ENCODE measurements at places on chromosomes 6 and 20. TPM values are rescaled to one million over a fixed set of nuclear protein-coding genes. Genes with fewer than 3 reads are reported as not detected.

The RAD21L1 gene
- 0.06 TPM for polyA plus RNA-seq

The NFATC2 gene
- 0.27 TPM for polyA plus RNA-seq

GRCh38 chr20:47704746-47705496 lies 80.4 kb downstream of the SULF2 start:
- no peak overlapping the region for H3K27ac ChIP-seq
- H3K36me3 ChIP-seq, result no peaks in the 10 kb centered on the region
- H3K27me3 ChIP-seq, result no peaks in the 10 kb centered on the region
- DNase-seq, result no peak
- no peaks in the 10 kb centered on the region for H3K4me1 ChIP-seq

DNA sequence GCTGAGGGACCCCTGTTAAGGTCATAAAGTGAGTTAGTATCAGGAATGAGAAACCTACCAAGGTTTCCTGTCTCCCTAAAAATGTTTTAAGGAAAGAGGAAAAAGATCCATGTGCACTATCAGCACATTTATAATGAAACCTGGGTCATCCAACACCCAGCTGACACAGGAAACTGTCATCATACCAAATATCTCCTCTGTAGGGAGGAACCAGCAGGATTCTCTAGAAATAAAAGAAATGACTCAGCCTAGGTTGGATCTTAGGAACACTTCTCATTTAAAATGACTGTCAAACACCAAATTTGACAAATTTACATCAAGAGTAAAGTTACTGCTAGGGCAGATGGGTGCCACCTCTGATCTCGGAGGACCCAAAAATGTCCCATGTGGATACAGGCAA lies 21.7 kb downstream of the GFOD1 start:
- H3K4me1 ChIP-seq, result peaks cover 22% of the 10 kb centered on the region
- no peak for DNase-seq
- no peak overlapping the region for H3K27ac ChIP-seq
- H3K36me3 ChIP-seq, result no peaks in the 10 kb centered on the region
- no peak overlapping the region for H3K4me3 ChIP-seq
- no peaks in the 10 kb centered on the region for H3K27me3 ChIP-seq

DNA sequence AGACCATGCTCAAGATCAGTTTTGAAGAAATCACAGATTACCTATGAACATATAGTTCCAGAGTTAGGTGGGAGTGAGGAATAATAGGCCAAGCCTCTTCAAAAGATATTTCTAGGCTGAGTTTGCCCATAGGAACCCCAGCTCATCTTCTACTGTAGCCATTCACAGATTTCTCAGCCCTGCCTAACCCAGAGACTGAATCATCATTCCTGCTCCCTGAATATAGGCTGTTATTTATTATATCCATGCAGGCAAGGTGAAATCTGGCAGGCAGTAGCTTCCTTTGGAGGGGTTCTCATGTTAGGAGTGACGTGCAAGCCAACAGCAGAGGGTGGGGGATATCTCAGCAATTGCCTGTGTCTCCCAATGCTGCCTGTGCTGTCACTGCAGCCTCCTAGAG lies 25.6 kb upstream of the ADGRF4 start:
- no peak overlapping the region for H3K4me3 ChIP-seq
- peaks cover 4% of the 10 kb centered on the region for H3K4me1 ChIP-seq
- no peak overlapping the region for H3K27ac ChIP-seq
- H3K27me3 ChIP-seq, result no peaks in the 10 kb centered on the region

DNA sequence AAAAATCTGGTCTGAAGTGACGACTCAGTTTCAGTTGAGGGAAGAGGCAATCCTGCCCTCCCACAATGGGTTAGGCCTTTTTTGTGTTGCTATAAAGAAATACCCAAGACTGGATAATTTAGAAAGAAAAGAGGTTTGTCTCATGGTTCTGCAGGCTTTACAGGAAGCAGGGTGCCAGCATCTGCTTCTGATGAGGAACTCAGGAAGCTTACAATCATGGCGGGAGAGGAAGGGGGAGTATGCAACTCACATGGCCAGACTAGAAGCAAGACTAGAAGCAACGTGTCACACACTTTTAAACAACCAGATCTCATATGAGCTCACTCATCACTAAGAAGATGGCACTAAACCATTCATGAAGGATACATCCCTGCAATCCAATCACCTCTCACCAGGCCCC lies 529.3 kb downstream of the KIF16B start:
- no peaks in the 10 kb centered on the region for H3K27me3 ChIP-seq
- no peak for DNase-seq
- no peak overlapping the region for H3K27ac ChIP-seq
- H3K4me3 ChIP-seq, result no peak overlapping the region
- no peaks in the 10 kb centered on the region for H3K4me1 ChIP-seq
- no peaks in the 10 kb centered on the region for H3K36me3 ChIP-seq

DNA sequence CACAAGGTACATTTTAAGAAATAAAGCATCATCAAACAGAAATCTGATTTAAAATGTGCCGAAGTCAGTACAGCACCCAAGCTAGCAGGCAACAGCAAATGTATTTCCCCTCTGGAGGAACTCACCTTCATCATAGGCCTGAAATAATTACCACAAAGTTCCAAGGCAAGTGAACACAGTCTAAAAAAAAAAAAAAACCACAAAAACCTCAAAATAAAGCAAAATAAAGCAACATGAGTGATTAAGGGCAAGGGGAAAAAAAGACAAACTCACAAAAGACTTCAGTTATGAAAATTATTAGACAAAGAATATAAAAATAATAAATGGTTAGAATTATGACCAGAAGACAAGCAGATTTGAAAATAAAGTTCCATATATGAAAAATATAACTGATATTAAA lies 10.4 kb downstream of the GPR63 start:
- no peaks in the 10 kb centered on the region for H3K4me1 ChIP-seq
- no peaks in the 10 kb centered on the region for H3K36me3 ChIP-seq
- no peak for DNase-seq
- H3K27me3 ChIP-seq, result no peaks in the 10 kb centered on the region

GRCh38 chr6:161152907-161153662 lies 120.8 kb downstream of the AGPAT4 start:
- H3K4me1 ChIP-seq, result no peaks in the 10 kb centered on the region
- peaks cover 4% of the 10 kb centered on the region for H3K36me3 ChIP-seq
- no peak for DNase-seq
- H3K27ac ChIP-seq, result no peak overlapping the region
- no peak overlapping the region for H3K4me3 ChIP-seq

Data from H1 (cell line).